Effector memory CD8-positive, alpha-beta T cell (primary cell): ENCODE measurements at places on chromosomes 12 and 14.

DNA sequence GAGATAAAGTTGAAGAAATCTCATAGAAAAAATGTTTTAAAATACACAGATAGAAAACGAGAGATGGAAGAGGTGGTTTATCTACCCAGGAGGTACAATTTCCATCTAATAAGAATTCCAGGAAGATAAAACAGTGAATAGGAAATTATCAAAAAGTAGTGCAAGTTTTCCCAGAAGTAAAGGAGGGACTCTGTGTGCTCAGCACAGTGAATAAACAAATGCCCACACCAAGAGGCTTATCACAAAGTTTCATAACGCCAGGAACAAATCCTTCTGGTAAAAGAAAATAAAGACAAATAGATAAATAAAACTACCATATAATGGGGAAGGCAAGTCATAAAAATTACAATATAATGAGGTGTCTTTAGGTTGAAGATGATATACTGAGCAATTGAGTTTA, 179.0 kb downstream of the SLC41A2 start:
- DNase-seq: no peak

DNA sequence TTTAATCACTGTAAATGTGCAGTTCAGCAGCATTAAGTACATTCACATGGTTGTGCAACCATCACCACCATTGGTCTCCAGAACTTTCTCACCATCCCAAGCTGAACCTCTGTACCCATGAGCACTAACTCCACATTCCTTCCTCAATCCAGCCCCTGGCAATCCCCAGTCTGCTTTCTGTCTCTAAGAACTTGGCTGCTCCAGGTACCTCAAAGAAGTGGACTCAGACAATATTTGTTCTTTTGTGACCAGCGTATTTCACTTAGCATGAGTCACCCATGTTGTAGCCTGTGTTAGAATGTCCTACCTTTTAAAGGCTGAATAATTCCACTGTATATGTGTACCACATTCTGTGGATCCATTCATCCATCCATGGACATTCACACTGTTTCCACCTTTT, 64.6 kb downstream of the SLC24A4 start:
- DNase-seq: no peak

DNA sequence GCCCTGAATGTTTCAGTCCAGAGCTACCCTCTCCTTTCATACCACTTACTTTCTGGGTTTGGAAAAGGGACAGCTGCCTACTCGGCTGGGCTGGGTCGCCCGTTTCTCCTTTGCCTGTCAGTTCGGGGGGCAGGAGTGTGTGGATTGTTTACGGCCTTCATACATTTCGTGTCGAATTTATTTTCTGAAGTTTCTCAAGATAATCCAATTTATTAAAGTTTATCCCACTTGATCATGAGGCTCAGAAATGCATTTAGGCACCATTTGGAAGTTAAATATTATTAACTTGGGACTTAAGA, 608 bp downstream of the ZNF410 start:
- DNase-seq: no peak

DNA sequence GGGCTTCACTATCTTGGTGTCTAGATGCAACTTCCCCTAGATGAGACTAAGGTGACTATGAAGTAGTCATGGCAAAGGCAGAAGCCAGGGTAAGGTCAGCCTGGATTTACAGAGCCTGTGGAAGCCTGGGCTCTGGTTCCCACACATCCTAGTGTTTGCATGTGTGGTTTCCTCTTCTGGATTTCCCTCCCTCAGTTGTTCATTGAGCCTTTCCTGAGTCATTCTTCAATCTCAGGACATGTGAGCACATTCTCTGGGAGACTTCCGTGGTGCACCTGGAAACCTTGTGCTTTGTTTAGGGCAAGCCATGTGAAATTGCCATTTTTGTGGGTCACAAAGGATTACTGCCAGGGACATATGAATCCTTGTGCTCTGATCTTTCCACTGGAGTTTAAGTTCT, 236.6 kb downstream of the C12orf75 start:
- DNase-seq: no peak

DNA sequence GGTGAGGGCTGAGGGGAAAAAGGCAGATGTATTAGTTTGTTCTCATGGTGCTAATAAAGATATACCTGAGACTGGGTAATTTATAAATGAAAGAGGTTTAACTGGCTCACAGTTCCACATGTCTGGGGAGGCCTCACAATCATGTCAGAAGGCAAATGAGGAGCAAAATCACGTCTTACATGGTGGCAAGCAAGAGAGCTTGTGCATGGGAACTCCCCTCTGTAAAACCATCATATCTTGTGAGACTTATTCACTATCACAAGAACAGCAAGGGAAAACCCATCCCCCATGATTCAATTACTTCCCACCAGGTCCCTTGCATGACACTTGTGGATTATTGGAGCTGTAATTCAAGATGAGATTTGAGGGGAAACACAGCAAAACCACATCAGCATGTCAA, 1220.9 kb downstream of the GALC start:
- no peak for DNase-seq

DNA sequence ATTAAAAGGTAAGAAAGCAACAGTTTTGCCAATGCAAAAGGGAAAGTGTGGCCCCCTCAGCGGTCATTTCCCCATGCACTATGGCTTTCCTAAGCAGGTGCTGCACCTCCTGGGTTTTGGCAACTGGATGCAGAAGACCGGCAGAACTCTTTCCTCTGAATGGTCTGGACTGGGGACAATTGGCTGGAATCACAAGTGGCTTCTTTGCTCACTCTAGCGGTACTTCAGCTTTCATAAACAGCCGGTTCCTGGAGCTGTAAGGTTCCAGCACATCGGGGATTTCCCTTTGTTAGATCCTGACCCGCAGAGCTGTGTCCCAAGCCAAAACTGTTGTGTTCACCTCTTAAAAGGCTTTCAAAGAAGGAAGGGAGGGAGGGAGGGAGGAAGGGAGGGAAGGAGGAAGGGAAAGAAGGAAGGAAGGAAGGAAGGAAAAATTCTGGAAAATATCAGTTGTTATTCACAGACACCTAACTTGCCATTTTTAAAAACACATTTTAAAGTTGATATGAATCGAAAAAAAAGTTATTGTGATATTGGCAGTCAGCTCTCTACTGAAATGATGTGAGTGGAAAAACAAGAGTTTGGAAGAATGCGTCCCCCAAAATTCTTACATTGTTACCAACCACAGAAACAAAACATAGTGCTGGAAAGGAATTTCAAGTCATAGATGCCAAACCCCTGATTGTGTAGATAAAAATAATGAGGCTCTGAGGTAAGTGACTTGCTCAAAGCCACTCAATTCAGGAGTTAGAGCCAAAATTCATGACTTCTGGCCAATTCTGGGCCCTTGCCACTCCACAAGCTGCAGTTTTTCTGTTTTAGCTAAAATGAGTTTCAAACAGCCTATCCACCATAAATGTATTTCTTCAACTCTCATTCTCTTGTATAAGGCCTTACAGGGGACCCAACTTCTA, 220.6 kb upstream of the HMGA2 start:
- no peak for DNase-seq

GRCh38 chr14:75831455-75831854, 150.3 kb downstream of the TGFB3 start:
- no peak for DNase-seq

DNA sequence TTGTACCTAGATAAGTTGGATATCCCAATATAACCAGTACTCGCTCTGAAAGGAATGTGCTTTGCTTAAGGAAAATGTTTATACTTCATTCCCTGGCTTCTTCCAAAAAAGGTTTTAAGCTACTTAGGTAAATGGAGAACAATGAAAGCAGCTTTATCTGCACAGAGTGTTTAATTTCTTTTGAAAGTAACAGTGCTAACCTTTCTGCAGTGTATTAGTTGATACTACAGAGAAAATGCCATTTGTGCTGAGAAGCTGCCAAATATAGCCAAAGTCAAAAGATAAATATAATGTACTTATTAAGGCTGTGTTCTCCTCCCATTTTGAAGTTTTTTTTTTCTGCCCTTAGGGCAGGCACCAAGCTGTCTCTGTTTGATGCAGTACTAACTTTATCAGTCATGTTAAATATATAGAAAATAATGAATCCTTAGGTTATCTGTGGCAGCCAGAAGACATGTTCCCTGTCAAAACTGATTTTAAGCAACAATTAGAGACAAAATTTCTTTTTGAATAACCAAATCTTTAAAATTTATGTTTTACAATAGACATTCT, 145.4 kb upstream of the KITLG start:
- no peak for DNase-seq

GRCh38 chr12:1282670-1283315, 291.8 kb downstream of the ERC1 start:
- no peak for DNase-seq

- DNase-seq: no peak
Measured at GRCh38 chr14:55588259-55588699, 8.3 kb downstream of the KTN1 start.

DNA sequence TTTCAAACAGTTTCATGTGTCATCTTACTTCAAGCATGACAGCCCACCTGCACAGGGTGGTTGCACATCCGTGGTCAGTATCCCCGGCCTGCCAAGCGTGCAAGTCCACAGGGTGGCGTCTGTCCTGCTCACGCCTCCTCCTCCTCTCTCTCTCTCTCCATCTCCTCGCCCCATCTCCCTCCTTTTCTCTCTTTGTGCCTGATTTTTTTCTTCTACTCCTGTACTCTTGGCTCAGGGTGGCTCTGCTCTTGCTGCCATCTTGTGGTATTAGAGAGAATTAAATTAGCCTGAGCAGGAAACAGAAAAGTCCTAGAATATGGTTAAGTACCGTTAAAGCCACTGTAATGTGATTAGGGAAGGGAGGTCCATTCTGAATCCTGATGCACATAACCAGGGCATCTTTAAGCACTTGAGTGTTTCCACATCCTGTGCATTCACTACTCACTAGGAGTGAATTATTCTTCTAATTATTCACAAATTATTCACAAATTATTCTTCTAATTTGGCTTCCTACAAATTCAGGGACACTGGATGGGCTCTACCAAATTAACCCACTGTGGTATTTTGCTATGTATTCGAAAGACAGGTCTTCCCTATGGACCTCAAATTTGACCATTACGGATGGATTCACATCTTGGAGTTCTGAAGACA, 25.5 kb upstream of the DTX1 start:
- no peak for DNase-seq

DNA sequence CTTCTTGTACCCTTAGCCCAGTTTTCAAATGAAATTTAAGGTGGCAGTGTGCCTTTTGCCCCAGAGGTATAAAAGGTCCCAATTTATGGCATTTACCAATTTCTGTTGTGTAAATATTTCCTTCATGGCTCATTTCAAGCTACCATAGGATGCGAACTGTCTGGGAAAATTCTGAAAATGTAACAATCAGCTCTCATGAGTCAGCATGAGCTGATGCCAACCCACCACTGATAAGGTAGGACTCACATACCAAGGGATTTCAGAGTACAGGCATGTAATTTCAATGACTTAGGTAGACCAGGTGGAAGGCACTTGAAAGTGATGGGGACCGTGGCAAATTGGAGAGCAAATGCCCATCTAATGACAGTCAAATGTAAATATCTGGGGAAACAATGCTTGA, 169.5 kb downstream of the TTC8 start:
- DNase-seq: no peak

DNA sequence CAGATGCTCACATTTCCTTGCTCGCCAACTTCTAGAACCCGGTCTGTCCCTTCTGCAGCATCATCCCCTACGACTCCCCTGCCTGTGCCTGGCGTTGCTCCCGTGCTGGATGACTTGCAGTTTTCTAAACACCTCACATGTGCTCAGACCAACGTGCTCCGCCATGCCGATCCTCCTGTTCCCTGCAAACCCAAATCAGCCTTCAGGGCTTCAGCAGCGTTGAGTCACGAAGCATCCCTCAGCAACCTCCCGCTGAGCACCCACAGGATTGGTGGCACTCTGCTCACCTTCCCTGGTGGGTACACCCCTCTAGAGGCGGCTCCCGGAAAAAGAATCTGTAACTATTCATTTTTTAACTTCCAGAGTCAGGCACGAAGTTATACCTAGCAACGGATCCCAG, 2.8 kb upstream of the PIWIL1 start:
- DNase-seq: no peak

- no peak for DNase-seq
Measured at GRCh38 chr12:60539592-60539991, 943.8 kb downstream of the SLC16A7 start.

DNA sequence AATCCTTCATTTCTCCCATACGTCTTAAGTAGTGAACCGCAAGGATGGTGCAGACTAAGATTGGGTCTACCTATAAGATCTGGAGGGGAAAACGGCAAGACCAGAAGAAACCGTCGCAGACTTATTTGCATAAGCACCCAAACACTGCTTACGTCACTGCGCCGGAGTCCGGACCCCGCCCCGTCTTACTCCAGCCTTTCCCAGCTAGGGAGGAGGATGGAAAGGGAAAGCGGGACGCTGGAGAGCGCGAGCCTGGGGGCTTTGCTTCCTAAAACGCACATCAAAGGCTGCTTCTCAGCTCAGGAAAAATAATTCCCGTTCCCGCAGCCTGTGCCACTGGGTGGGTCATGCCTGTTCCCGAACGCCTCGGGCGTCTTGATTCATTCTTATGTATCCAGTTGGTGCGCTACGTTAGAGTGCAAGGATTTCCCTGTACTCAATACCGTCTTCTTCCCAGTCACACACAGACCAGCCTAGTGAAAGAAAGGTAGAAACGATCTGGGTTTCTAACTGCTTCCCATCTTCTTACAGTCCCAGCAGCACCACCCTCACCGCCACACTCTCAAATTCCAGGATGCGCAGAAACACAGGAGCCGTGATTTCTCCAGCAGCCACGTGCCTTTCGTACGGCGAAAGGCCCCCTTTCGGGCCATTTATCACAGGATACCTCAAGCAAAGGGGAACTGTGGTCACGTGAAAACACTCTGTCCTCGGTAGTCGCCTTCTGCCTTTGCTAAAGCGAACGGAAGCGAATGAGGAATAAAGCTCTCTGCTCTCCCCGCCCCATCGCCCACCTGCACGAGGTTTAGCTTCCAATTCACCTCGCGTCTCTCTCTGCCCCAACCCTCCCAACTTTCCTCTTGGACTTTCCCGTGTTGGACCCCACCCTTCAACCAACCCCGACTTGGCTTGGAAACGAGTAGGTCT, 1.1 kb downstream of the SLC6A15 start:
- DNase-seq: no peak

DNA sequence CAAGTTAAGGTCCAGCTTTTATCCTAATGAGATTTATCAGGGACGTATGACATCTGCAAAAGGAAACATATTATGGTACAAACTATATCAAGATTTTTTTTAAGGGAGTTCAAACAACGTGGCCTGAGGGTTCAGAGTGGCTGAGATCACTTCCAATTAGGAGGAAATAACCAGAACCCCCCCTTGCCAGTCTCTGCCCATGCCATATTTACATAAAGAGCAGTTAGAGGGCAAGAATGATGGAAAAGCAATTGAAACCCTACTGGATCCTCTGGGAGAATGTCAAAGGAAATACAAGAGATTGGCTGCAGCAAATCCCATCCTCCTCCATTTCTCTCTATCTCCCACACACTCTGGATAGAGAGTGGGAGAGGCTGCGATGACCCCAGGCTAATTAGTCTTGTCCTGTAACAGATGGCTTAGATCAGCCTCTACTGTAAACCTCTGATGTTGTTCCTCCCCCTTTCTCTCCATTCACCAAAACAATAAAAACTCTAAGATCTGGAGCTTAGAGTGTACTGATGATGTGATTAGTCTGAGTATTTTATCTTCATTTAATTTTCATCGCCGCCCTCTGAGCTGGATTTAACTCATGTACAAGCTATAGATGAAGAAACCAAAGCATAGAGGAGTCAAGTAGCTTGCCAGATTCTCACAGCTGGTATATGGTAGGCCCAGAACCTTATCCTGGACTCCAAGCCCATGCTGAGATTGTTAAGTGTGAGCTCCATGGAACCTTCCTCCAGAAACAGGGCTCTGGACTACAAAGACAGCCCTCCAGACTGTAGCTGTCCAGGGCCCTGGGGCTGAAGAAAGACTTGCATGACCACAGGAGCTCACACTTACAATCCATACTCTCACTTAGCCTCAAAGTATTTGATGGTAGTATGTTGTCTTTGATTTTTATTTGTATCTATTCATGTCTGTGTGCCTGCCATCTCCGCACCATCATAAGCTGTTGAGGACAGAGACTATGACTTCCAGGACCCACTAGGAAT, 54.1 kb upstream of the GNG2 start:
- DNase-seq: no peak
